ENCODE measurements at places on chromosomes 7 and 10.

GRCh38 chr7:20932785-20933527 is 146.3 kb upstream of the SP8 start:
- DNase-seq = no peak

GRCh38 chr7:156626220-156626895 is 14.2 kb upstream of the RNF32 start:
- no peak for DNase-seq

DNA sequence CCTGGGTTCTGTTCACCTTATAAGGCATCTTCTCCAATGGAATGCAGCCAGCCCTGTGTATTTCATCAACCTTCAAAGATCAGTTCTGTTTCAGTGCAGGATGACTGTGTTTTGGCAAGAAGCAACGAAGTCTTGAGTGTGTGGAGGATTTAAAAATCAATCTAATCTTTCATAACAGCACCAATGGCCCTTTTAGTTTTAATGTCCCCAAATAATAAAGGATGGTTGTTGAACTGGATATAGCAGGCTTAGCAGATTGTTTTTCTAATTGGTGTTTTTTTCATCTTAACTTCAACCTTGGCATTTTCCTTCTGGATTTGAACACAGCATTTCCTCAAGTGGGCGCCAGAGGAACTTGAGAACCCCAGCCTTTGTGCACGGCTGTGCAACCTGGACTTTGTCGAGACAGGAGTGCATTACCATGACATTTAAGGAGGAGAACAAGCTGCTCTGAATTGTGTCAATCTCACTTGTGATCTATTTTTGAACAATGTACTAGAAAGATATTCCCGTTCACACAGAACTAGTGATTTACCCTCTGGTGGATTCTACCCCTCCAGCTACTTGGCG is 313.3 kb upstream of the AKR1E2 start:
- DNase-seq = no peak

DNA sequence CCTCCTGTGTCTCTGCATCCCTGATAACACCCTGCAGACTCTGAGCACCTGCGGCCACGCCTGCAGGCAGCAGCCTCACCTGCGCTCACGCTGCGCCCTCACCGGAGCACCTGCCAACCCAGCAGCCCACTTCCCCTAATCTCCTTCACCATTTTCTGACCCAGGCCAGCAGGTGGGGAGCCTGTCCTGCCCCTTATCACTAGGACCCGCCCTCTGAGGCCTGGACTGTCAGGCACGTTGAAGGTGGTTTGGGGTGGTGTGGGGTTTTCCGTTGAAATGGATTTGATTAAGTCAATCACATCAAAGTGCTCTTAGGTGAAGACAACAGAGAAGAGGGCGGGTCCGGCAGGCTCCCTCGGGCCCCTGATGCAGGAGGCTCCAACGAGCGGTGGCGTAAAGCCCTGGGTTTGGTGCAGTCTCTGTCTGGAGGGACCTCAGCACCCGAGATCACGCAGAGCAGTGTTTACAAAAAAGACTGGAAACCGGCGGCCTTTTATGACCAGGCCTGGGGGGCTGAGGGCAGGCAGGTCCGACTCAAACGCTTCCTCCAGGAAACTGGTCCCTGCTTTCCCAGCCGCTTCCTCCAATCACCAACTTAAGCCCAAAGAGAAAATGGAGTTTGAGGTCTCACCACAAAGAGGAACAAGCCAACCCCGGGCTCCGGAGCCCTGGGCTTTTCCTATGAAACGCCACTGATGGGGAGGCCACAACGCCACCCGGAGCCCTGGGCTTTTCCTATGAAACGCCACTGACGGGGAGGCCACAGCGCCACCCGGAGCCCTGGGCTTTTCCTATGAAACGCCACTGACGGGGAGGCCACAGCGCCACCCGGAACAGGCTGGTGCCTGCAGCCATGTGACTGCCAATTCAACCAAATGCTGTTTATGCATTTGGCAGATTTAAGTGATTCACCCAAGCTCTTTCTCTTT is 45.5 kb downstream of the DPYSL4 start:
- DNase-seq = no peak

- no peak for DNase-seq
Measured at GRCh38 chr7:93778384-93778783, 112.2 kb downstream of the TFPI2 start.

DNA sequence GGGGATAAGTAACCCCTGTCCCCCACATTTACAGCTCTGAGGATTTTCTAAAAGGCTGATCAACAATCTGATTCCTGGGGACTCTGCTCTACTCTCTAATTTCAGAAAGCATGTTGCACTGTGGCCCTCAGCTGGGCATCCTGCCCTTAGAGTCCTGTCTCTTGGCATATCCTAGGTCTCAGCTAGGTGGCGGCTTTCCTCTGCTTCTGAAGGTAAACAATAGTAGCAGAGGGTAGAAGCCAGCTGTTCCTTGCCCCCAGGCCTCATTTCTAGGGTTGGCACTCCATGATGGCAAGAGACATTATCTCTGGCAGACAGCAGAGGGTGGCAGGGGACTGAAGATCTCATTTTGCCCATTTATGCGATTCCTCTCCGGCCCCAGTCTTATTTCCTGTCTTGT is 77.0 kb downstream of the ADCYAP1R1 start:
- no peak for DNase-seq

GRCh38 chr7:30594048-30594539 is 584 bp upstream of the GARS1 start:
- DNase-seq = peak; percentile 4

GRCh38 chr10:99979066-99979685 is 30.6 kb downstream of the DNMBP start:
- no peak for DNase-seq

- DNase-seq = no peak
Measured at GRCh38 chr7:134954197-134955082, 31.9 kb upstream of the AGBL3 start.

DNA sequence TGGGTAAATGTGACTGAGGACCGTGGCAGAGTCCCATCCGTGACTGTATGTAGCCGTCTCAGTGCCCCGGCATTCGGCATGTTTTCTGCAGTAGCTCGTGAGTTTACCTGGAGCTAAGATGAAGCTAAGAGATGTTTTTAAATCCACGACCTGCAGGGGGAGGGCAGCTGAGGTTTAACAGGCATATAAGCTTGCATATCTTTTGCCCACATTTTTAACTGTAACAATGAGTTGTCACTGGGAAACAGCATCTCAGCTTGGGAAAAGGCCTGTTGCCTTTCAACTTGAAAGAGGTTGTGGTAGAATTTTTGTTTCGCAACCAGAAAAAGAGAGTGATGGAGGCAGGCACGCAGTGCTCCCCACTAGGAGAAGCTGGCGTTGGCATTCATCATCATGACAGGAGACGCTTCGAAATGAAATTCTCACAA is 77.7 kb downstream of the CELF2 start:
- no peak for DNase-seq

- DNase-seq = no peak
Measured at GRCh38 chr10:49237985-49238384, 49.8 kb upstream of the TMEM273 start.

- no peak for DNase-seq
Measured at GRCh38 chr7:132742189-132742612, 165.9 kb upstream of the PLXNA4 start.

GRCh38 chr10:122310311-122311050 is 39.4 kb downstream of the BTBD16 start:
- DNase-seq = no peak

GRCh38 chr7:21971780-21972396 is 26.2 kb upstream of the CDCA7L start:
- no peak for DNase-seq

GRCh38 chr10:77925410-77925794 is 1.2 kb downstream of the DLG5 start:
- no peak for DNase-seq

- DNase-seq = no peak
Measured at GRCh38 chr10:43959364-43960134, 310.9 kb upstream of the ZNF32 start.

GRCh38 chr7:71636329-71636728 is 504.4 kb downstream of the GALNT17 start:
- no peak for DNase-seq

- no peak for DNase-seq
Measured at GRCh38 chr7:103394566-103394965, 47.1 kb downstream of the PSMC2 start.

DNA sequence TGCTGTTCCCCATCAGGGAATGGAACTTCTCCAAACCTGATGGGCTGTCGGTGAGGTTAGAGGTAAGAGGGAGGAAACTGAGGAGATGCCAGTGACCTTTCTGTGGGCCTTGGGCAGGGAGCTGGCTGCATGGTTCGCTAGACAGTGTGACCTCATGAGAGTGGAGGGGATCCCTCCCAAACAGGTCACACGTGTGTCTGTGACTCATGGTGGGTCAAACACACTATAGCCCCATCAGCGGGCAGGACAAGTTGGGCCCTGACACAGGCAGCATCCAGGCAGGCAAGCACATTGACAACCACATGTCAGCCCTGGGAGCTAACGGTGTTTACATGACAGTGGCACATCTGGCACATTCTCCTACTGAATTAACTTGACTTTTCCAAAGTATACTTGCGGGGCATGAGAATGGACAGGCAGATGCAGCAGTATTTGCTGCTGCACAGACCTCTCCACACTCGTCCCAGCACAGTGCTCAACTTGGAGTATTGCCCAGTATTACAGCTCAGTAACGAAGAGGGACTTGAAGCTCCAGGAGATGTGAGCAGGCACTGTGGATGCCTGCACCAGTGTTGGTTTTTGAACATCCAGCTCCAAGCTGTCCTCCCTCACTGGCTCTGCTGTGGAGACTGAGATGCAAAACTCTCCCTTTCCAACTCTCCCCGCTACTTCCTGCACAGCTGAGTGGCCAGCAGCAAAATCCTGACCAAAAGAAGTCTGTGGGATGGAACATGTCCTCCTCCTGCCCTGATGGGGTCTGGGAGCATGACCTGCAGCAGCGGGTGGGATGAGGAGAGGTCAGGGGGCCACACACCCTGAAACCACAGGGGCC is 199.6 kb downstream of the WDR37 start:
- DNase-seq = no peak

DNA sequence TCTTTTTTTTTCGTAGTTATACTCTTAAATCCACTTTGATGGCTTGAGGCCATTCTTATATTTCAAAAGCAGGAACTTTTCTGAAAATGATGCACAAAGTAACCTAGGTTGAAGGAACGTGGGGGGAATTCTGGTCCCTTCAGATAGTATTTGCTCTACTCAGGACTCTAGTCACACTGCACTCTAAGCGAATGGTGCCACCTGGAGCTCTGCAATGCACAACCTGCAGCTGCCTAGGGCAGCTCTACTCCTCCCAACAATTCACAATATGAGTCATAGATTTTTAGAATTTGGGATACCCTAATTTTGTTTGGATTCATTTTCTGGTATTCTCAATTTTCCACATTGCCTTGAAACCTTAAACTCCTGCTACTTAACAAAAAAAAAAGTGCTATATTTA is 17.3 kb downstream of the SYPL1 start:
- no peak for DNase-seq

DNA sequence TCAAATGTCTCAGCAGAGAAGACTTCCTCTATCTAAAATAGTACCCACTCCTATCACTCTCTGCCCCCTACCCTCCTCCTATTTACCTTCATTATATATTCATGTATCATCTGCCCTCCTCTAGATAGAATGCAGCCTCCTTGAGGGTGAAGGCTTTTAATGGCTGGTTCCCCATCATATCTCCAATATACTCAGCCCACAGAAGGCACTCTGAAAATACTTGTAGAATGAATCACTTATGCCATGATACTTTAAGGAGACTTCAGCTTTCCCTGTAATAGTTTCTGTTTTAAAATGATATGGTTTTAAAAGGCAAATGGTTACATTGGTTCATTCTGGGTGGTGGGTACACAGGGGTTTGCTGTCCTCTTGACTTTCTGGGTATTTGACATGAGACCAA is 25.3 kb downstream of the GFRA1 start:
- no peak for DNase-seq

- DNase-seq = no peak
Measured at GRCh38 chr10:59073456-59074053, 102.9 kb upstream of the PHYHIPL start.

GRCh38 chr7:157925383-157925875 is 588.6 kb downstream of the DNAJB6 start:
- no peak for DNase-seq

DNA sequence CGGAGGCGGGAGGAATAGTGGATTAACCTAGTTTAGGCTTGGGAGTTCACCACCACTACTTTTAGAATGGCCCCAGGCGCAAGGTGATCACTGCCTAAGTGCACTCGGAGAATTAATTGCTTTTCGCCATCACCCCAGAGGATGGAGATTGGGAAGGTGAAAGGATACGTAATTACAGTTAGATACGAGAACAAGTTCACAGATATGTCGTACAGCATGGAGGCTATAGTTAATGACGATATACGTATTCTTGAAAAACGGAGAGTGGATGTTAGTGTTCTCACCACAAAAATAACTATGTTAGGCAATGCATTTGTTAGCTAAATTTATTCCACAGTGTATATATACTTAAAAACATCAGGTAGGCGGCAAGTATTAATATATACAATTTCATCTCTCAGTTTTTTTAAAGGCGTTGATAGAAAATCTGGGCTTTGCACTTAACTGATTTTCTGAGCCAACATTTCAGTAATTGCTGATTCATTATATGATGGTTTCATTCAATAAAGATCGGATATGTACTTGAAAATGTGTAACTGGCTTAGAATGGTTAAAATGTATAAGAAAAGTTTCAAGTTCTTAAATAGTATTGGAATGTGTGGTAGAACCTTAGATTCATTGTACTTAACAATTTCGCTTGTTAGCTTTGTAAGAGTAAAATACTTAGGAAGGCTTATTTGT is 683 bp downstream of the CDC123 start:
- DNase-seq = no peak
